ENCODE measurements at places on chromosomes 2 and 18.

- no peak for DNase-seq
These were observed 22.0 kb downstream of the BABAM2 start for GRCh38 chr2:27912512-27912911.

GRCh38 chr2:84821806-84822205, 59.1 kb downstream of the TRABD2A start:
- no peak for DNase-seq

DNA sequence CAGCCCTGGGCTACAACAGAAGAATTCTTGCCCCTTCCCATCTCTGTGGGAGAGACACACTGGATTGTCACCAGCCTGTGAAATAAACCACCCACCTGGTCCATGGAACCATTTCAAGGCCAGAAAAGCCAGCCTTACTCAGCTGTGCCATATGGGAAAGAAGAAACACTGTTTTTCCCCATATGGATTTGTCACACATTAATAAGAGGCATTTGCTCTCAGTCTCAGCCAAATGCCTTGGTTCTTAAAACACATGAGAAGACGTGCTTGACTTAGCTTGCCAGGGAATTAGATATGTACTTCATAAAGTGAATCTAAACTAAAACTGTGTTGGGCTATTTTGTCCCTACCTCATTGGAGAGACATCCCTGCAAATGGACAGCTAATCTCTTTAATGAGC, 308.6 kb upstream of the TNP1 start:
- no peak for DNase-seq

- DNase-seq: no peak
These were observed 51.8 kb upstream of the GPR17 start for GRCh38 chr2:127594116-127594591.

DNA sequence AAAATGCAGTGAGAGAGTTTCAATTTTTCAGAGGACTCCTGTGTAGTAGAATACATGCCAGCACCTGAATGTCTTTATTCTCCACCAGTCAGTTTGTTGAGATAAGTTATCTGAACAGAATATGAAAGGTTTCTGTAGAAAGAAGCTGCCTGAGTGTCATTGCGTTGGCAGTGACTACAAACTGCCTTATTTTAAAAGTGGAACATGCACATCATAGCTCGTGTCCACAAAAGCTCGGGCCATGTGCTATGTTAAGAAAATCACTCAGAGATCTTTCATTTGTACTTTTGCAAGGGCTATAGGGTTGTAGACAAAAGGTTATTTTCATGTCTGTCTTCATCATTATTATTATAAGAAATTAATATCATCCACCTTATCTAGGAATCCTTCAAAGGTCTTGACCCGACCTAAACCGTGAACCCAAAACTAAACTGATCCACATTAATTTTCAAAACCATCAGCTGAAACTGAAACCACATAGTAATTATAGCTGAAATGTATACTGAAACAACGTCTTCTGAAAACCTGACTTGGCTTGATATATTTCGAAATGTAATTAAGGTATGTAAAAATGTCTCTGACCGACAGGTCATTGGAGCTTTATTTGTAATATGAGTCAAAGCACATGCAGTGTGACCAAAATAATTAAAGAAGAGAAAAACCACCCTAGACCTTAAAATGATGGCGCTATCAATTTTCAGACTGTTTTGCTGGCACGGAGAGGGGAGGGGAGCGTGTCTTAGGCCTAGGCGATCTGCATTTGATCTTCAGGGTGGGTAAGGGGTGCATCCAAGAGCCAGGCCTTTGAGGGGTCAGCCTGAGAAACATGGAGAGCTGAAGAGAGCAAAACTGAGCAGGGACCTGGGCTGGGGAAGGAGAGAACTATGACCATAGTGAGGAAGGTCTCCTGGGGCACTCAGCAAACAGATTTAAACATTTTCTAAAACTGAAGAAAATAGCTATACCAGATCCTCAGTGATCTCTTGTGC, 232.1 kb downstream of the SOX11 start:
- no peak for DNase-seq

DNA sequence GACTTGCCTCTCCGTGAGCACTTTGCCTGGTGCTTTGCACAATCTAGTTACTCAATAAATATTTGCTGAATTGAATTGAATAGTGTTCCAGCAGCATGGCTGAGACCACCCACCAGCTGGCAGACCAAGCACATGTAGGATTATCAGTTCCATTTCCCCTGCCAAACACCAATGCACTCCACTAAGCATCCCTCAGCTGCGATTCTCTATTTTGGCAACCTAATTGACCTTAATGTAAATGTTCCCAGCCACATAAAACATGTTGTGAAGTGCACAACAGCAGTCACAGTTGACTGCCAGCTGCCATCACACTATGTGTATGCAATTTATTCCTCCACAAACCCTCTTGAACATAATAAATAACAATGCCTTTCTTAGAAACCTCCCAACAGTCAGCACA, 1879.4 kb upstream of the PIK3C3 start:
- peak; percentile 46 for DNase-seq

DNA sequence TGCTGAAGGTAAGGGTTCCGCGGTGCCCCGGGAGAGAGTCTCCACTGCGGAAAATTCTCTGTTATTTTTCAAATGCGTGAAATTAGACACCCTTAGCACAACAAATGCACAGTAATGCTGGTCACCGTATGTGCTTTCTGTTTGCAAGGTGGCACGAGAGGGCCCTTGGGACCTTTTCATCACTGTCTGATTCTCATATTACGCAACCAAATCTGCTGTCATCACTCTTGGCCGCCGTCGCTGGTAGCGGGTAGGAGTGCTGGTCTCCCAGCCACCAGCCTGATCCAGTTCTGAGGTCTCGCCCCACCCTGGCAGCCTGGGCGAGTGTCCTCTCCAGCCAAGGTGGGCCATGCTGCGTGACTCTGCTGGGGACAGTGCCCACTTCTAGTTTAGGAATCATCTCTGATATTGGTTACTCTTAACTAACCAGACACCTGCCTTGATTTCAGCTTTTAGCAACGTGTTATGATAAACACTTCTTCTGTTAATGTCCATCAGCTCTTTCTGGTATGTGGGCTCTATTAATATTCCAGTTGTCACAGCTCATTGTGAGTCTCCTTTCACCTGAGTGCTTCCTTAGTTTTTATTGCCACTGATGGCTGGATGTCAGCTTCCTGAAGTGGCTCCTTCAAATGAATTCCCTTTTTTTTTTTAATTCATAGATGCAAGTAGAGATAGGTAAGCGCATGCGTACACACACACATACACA, 199.4 kb downstream of the GBX2 start:
- peak; percentile 66 for DNase-seq

GRCh38 chr18:79521416-79522205, 125.9 kb downstream of the NFATC1 start:
- no peak for DNase-seq

DNA sequence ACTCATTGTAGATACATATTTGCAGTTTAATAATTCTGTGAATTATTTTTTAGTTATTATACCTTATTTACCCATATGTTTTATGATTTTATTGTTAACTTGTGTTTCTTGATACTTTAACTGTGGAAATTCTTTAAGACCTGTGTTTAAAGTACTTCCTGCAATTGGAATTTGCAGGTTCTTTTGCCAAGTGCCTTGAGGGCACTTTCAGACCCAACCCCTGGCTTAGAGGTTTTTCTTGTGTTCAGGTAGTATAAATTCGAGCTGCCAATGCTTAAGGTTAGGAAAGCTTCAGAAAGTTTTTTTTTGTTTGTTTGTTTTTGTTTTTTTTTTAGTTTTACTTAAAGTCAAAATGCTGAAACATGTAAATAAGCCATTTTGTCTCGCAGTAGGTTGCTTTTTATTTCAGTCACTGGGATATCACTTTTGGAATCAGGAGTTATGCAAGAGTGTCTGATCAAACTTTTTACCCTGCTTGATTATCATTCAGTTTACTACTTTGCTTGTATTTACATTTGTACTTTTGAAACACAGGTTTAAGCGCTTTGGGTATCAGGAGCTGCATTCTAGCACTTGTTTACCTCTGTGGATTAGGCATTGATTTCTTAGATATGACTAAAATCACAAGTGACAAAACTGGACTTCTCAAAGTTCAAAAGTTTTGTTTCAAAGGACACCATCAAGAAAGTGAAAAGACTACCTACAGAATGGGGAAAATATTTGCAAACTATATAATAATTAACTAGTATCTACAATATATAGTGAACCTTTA, 31.8 kb downstream of the TDRD15 start:
- no peak for DNase-seq

- DNase-seq: peak; percentile 21
These were observed 96.6 kb downstream of the MBD2 start for GRCh38 chr18:54127759-54128378.

DNA sequence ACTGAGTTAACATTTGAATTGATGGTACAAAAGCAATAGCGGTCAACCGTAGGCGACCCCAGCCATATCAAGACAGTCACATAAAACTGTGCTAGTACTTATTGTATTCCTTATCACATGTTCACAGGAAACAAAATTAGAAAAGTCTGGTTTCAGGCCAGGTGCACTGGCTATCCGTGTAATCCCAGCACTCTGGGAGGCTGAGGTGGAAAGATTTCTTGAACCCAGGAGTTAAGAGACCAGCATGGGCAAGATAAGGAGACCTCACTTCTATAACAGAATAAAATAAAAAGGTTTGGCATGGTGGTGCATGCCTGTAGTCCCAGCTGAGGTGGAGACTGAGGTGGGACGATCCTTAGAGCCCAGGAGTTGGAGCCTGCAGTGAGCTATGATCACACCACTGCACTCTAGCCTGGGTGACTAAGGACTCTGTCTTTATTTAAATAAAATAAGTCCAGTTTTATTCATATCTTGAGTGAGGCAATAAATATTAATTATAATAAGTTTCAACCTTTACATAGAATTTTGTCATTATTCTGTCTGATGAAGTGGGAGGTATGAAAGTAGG, 84.1 kb upstream of the RGPD4 start:
- DNase-seq: no peak

GRCh38 chr18:13566941-13567746, 159.2 kb downstream of the FAM210A start:
- no peak for DNase-seq

DNA sequence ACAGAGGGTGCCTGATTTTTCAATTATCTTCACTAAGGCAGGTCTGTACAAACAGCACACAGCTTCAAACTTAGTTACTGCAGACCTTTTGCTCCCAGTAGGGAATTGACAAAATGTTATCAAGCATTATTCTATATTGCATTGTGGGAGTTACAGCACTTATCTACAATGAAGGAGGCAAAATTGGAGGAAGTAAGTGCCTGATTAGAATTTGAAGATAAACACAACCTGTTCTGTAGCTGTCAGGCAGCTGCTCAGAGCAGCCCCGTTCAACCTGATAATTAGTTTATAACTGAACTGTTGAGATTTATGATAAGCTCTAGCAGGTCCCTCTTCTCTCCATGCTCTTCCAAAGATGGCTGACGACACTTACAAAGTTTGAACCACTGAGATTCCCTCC, 364.4 kb upstream of the CYRIA start:
- DNase-seq: no peak

GRCh38 chr2:95106081-95106480, 15.5 kb downstream of the MRPS5 start:
- DNase-seq: no peak

GRCh38 chr18:57819671-57820460, 16.8 kb upstream of the ATP8B1 start:
- DNase-seq: peak; percentile 61

DNA sequence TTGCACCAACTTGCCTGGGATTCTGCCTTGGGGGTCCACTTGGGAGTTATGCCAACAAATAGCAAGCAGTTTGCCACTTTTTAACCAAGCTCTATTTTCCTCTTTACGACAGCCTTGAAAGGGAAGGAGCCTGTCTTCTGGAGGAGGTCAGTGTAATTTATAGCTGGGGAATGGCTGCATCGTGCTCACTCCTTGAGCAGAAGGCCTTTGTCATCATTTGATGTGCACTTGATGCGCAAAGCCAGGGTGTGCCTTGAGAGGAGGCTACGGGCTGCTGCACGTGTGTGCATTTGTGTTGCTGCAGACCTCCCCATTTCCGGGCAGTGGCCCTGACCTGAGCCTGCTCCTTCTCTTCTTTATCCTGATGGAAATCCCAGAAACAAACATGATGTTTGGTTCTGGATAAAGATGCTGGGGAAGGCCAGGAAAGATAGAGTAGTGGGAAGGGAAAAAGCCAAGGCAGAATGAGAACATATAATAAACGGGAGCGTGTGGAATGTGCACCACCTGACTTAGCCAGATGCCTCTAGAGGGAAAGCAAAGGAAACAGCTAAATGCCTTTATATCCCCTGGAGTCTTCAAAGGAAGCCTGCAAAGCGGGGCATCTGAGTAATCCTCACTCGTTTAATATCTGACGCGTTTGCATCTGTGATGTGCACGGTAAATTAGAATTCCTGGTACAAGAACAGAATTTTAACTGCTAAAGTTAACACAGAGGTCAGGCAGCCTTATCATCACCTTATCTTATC, 68.3 kb upstream of the ZNF521 start:
- DNase-seq: no peak

DNA sequence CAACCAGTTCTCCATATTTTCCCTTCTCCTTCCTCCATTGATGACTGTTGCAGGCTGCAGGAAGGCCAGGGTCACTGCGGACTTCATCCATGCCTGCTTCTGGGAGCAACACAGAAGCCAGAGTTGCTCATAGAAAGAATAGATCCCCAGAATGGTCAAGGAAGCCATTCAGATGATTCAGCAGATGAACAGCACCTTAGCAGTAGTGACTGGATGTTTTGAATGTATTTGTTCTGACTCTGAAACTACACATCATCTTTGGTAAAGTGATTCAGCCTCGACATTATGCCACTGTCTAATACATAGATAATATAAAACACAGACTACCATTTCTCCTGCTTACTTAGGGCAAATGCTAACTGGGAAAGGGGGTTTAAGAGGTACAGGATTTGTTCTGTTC, 411.6 kb downstream of the RND3 start:
- no peak for DNase-seq

- no peak for DNase-seq
These were observed 104.4 kb downstream of the ASXL3 start for GRCh38 chr18:33682436-33682835.

GRCh38 chr2:11681722-11682589, 12.0 kb upstream of the NTSR2 start:
- peak; percentile 50 for DNase-seq

GRCh38 chr18:45136381-45137086, 455.8 kb downstream of the SETBP1 start:
- no peak for DNase-seq

DNA sequence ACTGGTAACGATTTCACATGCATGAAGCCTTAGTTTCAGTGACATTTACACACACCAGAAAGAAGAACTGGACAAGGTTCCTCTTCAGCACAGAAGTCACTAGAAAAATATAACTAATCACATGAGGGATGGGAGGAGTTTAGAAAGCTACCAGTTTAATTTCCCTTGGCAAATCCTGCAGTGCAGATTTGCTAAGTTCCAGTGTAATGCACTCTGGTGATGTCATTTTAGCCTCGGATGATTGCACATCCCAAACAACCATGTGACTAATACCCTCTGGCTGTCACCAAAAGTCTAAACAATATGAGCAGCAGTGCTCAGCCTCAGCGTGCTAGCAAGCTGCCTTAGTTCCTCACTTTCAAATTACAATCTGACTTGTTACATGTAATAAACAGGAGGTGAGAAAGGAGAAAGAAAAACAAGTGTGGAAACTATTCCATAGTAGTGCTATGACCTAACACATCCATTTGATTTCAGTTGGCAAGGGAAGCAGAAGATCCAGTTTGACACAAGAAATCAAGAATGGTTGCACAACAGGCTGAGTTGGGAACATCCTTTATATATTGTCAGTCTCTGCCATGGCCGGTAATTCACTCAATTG, 35.3 kb upstream of the PPP1CB start:
- DNase-seq: peak; percentile 91
